NCI-H345 (cell line): ENCODE measurements at places on chromosomes 2 and 18.
A peak's percentile ranks its signal among the peaks of the same experiment; 100 is the strongest.

DNA sequence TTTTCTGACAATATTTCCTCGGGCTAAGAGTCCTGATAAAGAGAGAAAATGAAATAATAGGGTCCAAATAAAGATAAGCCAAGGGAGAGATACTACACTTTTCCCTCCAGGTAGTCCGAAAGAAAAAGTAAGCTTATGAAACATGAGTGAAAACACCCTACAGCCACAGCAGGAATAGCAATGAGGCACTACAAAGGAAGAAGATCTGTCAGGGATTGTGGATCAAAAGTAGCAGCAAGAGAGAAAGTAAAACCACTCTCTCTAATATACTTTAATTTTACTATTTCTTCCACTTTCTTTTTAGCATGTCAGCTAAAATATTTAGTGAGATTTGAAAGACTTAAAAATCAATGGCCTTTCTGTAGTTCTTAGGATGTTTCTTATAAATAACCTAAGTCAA is 1601.8 kb downstream of the LRP1B start:
- no peak for DNase-seq

DNA sequence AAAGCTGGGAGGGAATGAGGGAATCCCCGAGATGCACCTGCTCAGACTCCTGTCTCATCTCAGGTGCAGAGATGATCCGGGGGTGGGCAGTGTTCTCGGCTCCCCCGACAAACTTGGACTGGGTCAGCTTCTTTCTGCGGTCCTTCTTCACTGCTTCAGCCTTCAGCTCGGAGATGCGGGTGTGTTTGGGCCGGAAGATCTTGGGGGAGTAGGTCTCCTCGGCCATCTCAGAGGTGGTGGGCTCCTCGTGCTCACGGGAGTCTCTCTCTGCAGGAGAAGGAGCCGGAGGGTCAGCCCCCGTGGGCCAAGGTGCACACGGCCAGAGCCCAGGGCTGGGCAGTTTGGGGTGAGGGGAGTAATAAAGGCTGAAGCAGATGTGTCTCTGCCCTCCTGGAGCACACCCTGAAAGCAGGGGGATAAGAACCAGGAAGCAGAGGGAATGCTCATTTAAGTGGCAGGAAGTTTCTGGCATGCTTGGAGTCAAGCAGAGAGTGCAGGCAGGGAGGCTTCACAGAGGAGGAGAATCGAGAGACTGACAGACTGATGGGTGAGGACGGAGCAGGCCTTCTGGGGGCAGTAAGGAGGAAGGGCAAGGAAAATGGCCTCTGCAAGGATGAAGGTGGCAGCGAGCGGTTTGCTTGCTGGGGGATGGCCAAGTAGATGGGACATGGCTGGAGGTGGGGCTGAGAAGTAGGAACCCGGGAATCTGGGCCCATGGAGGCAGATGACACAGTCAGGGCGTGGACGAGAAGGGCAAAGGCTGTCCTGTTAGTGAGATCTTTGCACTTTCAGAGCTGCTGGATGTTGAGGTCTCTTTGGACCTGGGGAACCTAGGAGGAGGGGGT is 16.3 kb downstream of the IGFBP5 start:
- no peak for DNase-seq

- DNase-seq = no peak
Observed at GRCh38 chr2:170818752-170819470, 2.2 kb downstream of the GAD1 start.

- peak; percentile 47 for DNase-seq
Observed at GRCh38 chr2:169928463-169928864, 101.2 kb downstream of the UBR3 start.

DNA sequence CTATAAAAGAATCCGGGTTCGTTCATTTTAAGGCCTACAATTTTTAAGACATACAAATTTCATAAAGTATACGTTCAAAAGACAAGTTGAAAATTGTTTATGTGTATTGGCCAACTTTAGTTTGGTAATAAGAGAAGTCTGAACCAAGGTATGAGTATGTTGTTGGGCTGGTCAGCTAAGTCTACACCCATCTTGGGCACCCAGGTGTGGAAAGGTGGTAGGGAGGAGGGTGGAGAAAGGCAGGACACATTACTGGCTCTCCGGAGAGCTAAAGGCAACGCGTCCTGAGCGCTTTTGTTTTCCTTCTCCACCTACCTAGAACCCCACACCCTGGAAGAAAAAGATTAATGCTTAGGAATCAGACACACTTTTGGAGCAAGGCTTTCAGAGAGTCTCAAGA is 899 bp upstream of the PELI1 start:
- no peak for DNase-seq

DNA sequence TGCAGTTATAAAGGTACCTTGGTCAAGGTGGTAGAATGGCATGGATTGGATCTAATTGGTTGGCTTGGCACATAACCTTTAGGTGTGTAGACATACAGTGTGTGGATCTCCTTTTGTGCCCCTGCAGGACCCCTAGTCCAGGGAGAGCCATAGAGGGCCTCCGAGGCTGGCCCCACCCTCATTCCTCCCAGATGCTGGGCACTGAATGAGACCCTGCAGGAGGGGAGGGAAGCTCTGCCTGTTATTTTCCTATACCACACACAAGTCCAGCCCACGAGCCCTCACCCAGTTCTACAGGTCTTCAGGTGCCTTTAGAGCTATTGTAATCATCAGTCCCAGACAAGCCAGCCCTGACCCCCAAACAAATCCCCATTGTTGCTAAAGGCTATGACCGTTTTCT is 58.9 kb downstream of the KCNF1 start:
- DNase-seq = no peak

GRCh38 chr2:41510108-41510507 is 537.7 kb upstream of the PKDCC start:
- no peak for DNase-seq

DNA sequence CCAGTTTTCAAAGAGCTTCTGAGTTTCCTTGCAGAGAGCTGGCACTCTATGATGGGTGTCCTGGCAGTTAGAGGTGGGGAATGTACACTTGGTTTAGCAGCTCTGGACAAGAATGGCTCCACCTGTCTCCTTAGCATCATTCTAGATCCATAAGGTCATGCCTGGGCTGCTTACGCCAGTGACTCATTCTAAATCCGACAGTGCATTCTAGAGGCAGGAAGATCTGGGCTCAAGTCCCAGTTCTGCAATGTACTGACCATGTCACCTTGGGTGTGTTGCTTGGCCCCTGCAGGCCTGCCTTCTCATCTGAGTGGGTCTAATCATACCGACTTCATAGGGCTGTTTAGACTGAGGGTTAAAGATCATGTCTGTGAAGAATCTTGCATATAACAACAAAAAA is 46.5 kb downstream of the PTGR3 start:
- no peak for DNase-seq

GRCh38 chr2:226077031-226077430 is 677.5 kb downstream of the NYAP2 start:
- no peak for DNase-seq
